ENCODE measurements at places on chromosomes 6 and 20. TPM values are rescaled to one million over a fixed set of nuclear protein-coding genes. Genes with fewer than 3 reads are reported as not detected.

TNFRSF21 gene
- 22.8 TPM for polyA plus RNA-seq

B3GAT2 gene
- 2.4 TPM for polyA plus RNA-seq

FAXC gene
- polyA plus RNA-seq: 4.9 TPM

EFCAB8 gene
- 0.25 TPM for polyA plus RNA-seq

C20orf144 gene
- polyA plus RNA-seq: 0.34 TPM

FRMD1 gene
- 5.9 TPM for polyA plus RNA-seq

PTCHD4 gene
- 0.70 TPM for polyA plus RNA-seq

MUC21 gene
- polyA plus RNA-seq: not detected

SPTLC3 gene
- polyA plus RNA-seq: 42.0 TPM

RBM24 gene
- 3.6 TPM for polyA plus RNA-seq

XPO5 gene
- polyA plus RNA-seq: 31.6 TPM

MAS1 gene
- 0.01 TPM for polyA plus RNA-seq

FNDC1 gene
- 22.0 TPM for polyA plus RNA-seq

HFE gene
- 16.4 TPM for polyA plus RNA-seq

PTK6 gene
- polyA plus RNA-seq: 0.31 TPM

ARID1B gene
- 48.5 TPM for polyA plus RNA-seq

KCNB1 gene
- polyA plus RNA-seq: 2.4 TPM

Measured in large intestine (tissue), 12 donors.